ENCODE measurements at places on chromosomes 2 and 18. TPM values are rescaled to one million over a fixed set of nuclear protein-coding genes. Genes with fewer than 3 reads are reported as not detected.

DNA sequence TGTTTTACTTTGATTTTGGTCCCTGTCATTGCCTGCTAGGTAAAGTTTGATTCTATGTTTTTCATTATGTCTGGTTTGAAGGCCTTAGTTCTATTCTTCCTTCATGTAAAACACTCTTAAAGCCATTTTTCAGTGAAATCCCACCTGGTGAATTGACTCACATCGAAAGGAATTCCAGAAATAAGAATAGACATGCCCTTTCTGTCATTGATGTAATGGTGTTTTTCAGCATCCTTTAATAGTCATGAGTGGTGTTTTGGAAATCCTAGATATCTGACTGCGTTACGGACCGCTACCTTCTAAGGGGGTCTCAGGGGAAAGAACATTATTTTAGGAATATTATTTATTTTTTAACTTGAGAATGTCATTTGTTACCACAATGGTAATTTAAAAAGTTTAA, 104.5 kb upstream of the ZEB2 start:
- no peak for DNase-seq

DNA sequence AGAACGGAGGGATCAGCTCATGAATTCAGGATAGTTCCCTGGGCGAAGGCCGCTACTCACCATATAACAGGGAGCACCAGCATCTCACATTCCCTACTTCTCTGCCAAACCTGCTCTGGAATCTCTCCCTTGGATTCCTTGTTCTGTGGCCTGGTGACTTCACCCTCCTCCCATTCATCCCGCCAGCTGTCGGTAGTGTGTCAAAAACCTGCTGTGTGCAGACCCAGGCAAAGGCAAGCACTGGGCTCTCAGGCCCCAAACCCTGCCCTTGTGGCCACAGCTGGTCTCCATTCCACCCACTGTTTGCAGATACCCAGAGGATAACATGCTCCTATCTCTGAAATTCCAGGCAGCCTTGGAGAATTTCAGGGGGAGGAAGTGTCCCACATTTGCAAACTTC, 151.6 kb downstream of the CAPN13 start:
- DNase-seq = peak; percentile 82

DNA sequence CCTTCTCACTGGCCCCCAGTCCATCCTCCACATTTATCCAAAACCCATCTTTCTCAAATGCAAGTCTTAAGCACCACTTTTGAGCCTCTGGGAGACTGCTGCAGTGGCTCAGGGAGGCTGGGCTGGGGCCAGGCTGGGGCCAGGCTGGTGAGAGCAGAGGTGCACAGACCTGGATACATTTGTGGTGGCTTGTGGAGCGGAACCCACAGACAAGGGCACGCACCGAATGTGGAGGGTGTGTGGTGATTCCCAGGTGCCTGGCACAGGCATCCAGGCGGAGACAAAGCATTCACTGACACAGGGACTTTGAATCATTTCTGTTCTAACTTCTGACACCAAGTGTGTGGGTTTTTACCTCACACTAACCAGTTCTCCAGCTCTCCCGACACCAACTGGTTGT, 42.2 kb upstream of the MGAT4A start:
- DNase-seq = no peak

GRCh38 chr18:55421308-55421614, 166.7 kb downstream of the TCF4 start:
- DNase-seq = no peak

- DNase-seq = no peak
Measured at GRCh38 chr2:85774126-85774978, 20.6 kb downstream of the ATOH8 start.

DNA sequence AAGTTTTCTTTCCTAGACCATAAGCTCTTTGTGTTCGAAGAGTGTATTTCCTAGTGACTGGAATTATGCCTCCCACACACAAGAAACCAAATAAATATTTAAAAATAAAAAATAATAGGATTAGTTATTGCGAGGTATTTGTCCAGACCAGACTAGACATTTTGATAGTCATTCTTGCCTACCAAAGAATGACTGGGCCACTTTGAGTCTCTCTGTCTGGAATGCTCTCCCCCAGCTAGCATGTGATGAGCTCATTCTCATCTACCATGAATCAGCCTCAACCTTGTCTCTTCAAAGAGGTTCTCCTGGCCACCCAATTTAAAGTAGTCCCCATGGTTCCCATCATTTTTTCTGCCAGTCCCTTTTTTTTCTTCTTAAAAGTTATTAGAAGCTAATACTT, 13.9 kb upstream of the DSC1 start:
- DNase-seq = peak; percentile 2

DNA sequence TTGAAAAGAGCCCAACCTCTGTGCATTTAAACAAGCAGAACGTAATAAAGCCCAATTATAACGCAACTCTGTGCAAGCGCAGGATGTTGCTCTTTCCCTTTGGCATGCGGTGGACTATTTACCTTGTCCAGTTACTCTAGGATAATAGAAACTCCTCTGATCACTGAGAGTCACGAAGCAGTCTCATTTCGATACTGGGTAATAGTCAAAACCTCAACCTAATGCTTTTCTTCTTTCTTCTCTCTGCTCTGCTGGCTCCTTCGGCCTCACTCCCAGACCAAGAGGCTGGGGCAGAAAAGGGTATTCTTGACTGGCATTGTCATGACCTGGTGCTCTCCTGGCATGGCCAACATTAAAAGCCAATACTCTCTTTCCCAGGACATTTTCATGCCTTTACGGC, 89.7 kb upstream of the GCFC2 start:
- DNase-seq = no peak

- no peak for DNase-seq
Measured at GRCh38 chr2:218564056-218564455, 4.1 kb downstream of the USP37 start.

DNA sequence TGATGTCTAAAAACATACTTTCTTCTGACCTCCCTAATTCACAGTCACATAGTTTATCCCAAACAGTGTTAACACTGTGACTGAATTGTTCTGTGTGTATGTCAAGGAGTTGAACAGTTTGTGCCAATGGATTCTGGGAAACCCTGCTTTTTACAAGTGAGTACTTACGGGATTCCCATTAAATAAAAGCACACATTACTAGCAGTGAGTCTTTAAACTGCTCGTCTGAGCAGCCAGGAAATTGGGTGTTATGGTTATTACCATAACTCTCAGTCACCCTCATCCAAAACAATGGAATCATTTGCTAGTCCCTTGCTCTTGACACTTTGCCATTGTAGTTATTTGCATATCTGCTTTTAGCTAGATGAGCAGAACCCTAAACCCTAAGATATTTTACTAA, 209.1 kb downstream of the ZNF385B start:
- no peak for DNase-seq

- no peak for DNase-seq
Measured at GRCh38 chr2:103208916-103209315, 447.1 kb downstream of the TMEM182 start.

DNA sequence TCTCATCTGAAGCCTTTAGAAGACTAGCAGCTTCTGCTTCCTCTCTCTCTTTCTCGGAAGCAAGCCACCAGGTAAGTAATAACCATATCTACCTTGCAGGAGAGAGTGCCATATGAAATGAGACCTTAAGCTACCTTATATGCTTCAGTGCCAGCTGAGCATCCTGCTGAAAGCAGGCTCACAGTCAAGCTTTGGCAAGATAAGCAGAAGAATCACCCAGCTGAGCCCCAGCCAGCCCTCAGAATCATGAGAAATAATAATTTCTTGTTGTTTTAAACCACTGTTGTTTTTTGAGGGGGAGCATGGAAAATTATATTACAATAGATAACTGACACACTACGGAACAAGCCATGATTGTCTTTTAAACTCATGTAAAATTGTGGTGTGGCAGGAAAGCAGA, 514.4 kb downstream of the MBD2 start:
- DNase-seq = no peak

- peak; percentile 92 for DNase-seq
Measured at GRCh38 chr2:119888680-119889079, 124.2 kb upstream of the EPB41L5 start.

- DNase-seq = no peak
Measured at GRCh38 chr18:56787390-56787789, 136.2 kb downstream of the WDR7 start.

GRCh38 chr18:21262979-21263378, 20.9 kb downstream of the GREB1L start:
- DNase-seq = no peak

- no peak for DNase-seq
Measured at GRCh38 chr2:240637901-240638345, 12.6 kb downstream of the GPR35 start.

- no peak for DNase-seq
Measured at GRCh38 chr2:43262951-43263350, 36.5 kb upstream of the ZFP36L2 start.

DNA sequence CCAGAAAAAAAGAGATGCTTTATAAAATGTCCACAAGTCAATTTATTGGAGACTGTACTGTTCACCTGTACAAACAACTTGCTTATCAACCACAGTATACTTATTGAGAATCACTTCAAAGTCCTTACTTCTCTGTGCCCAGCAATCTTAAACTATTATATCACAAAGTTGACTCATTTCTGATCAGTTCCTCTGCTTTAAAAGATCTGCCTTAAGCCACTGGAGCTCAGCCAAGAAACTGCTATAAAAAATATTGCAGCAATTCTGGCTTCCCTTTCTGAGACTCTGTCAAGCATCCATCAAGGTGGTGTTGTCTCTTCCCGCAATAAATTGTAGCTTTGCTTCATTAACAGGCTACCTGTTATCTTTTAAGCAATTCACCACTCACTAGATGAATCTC, 375.2 kb upstream of the SPHKAP start:
- peak; percentile 2 for DNase-seq

The AP1S3 gene
- total RNA-seq = 5.8 TPM

The RGPD4 gene
- not detected for total RNA-seq

The LRRC30 gene
- total RNA-seq = not detected

The PSMA8 gene
- total RNA-seq = not detected

The TUBA3D gene
- total RNA-seq = not detected

The CKAP2L gene
- 13.3 TPM for total RNA-seq

The NFU1 gene
- total RNA-seq = 40.0 TPM

The FRZB gene
- total RNA-seq = 0.28 TPM

The AQP12B gene
- total RNA-seq = not detected
